C1 segment of cervical spinal cord (tissue), 14 donors: ENCODE measurements at places on chromosomes 3 and 15.

GRCh38 chr15:79184465-79184892 lies 93.9 kb upstream of the RASGRF1 start:
- DNase-seq, result peak; percentile 44

DNA sequence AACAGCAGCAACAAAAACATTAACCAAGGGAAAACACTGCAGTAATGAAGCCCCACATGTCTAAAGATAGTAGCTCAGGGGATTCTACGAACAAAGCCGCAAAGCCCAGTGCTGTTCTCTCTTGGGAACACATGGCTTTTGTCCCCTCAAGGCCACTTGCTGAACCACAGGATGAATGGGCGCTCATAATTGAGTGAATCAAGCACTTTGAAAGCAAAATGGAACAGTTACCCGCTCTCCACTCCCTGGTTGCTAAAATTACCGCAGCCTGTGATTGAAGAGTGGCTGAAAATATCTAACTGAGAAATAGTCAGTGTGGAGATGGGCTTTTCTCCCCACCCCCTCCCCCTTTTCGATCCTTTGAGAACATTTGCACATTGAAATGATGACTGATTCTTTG lies 39.6 kb downstream of the RASGRF1 start:
- no peak for DNase-seq

- DNase-seq, result no peak
These were observed 4.5 kb upstream of the MRPS22 start for GRCh38 chr3:139339219-139339906.

DNA sequence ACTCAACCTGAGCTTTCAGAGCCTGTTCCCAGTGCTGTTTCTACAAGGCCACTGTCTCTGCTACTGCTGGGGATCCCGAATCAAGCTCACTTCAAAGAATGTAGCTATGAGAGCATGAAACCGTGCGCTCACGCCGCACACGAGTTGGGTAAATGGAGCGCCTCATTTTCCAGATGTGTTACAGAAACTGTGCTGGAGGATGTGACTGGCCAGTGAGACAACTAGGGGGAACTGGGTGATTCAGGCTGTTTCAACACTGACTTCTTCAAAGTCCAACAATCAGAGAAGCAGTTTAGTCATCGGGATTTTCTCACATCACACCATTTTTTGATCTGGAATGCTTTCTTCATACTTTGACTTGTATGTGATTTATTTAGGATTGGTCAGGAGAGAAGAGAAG lies 3.5 kb downstream of the ZNF710 start:
- no peak for DNase-seq

DNA sequence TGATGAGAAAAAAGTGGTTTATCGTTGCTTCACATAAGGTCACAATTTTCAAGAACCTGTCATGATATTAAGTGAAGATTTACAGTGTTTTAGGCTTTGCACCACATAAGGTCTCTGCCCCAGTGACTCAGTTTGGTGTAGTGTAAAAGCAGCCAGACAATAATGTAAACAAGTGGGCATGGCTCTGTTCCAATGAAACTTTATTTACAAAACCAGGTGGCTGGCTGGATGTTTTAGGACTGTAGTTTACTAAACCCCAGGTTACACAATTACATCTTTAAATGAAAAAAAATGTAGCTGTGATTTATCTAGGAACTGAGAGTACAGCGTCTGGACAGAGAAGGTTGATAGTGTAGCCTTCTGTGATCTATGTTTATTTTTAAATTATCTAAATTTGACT lies 9.7 kb upstream of the FBXL22 start:
- no peak for DNase-seq

DNA sequence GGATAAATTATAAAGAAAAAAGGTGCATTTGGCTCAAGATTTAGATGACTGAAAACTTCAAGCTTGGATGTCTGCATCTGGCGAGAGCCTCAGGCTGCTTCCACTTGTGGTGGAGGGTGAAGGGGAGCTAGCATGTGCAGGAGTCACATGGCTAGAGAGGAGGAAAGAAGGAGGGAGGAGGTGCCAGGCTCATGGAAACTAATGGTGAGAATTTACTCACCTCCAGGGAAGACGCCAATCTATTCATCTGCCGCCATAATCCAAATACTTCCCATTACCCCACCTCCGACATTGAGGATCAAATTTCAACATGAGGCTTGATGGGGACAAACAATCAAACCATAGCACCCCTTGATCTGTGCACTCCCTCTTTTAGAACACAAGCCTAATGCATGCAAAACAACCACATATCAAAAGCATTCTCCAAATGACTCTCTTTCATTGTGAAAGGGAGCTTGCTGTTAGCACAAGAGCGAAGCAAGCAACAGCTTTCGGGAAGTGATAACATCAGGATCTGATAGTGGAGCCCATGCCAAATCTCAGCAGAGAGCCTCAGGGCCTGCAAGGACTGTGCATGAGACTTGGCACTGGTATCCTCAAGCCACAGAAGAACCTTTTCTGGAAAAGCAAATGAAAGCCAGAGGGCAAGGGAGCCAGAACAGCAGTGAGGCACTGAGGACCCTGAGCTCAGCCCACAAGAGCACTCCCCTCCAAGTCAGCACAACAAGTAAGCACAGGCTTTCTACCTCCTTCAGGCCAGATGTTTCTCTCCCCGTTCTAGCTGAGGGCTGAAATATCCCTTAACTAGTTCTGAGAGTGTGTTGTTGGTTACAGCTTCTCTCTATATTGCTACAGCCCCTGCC lies 50.2 kb upstream of the THBS1 start:
- DNase-seq, result no peak

GRCh38 chr3:105367406-105368213 lies 901 bp downstream of the ALCAM start:
- DNase-seq, result peak; percentile 72

- DNase-seq, result peak; percentile 21
These were observed at the start of gene CAMK1 for GRCh38 chr3:9769426-9770275. Gene CAMK1, minus strand, starts transcription at chr3:9769947. Its CDS starts 2,198 bp downstream, at chr3:9767749.

DNA sequence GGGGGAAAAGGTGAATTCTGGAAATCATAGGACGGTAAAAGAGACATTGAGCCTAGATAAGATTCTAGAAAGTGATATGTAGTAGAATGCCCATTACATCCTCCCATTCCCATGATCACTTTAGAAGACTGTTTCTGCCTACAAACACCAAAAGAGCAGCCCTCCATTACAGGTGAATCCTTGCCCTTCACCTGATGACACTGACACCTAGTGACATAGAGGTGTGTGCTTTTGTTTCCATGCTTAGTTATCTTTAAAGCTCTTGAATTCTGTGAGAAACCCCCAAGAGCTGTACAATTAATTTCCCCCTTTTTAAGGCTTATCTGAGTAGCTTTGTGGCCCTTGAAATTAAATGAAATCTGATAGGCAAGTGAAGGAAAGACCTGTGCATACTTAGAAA lies 8.3 kb upstream of the BBX start:
- no peak for DNase-seq

DNA sequence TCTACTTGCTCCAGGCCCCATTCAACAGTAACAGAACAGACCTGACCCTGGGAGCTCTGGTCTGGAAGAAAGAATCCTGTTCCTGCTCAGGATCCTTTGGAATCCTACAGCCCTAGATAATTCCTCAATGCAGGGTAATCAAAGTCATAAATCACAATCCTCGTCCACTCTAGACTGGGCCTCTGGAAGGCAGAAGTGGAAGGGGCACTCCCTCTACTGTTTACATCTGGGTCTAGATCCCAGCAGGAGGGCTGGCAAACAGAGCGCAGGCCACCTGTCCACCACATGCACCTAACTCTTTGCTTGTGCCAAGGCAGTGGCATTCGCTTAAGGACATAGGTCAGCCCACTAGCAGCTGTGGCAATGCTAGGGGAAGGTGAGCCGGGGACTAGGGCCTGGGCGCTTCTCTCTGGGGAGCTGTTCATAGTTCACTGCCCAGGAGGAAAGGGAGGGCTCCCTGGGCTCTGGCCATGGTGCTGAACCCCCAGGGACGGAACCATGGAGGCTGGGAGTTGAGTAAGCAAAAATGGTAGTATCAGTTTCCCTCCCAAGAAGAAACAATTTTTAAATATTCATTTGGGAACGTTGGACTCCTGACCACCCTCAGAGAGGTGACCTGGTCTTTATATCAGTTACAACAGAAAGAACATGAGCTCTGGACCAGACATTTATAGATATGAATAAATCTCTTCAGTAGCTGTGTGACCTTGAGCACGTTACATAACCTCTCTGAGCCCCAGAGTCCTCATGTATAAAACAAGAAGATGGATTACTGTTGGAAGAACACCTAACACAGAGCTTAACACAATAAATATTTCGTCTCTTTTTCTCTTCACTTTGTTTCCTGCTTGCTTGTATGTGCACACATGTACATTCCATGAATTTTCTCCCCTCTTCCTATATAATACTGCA lies 90.2 kb downstream of the NTRK3 start:
- DNase-seq, result no peak

- DNase-seq, result no peak
These were observed 58.5 kb upstream of the SPATA16 start for GRCh38 chr3:173199568-173199967.

- no peak for DNase-seq
These were observed 58.2 kb downstream of the PHLDB2 start for GRCh38 chr3:111917300-111917699.

- DNase-seq, result no peak
These were observed 648.7 kb upstream of the CCDC54 start for GRCh38 chr3:106728315-106729098.

- DNase-seq, result no peak
These were observed 32.9 kb downstream of the SLC4A7 start for GRCh38 chr3:27451251-27451650.
